ENCODE measurements at places on chromosomes 16 and 17.

DNA sequence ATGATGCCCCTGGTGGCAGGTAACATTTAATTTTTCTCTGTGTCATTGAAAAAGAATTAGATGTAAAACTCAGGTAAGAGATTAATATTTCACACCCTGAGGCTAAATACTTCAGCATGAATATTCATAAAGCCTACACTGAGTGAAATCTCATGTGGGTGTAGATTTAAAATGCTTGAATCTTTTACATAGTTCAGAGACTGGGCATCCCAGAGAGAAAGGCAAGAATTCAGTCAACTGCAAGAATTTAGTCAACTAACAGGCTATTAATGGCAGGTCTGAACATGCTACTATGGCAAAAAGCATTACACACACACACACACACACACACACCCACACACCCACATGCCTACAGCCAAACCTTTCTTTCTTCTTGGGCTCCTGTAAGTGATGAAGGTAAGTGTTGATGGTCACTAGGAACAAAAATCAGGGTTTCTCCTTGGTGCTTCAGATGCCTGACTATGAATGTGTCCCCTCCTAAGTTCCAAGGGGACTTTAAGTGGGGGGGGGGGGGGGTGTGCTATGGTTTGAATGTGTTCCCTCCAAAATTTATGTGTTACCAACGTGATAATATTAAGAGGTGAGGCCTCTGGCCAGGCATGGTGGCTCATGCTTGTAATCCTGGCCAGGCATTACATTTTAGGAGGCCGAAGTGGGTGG, 63.7 kb upstream of the PSMD7 start:
- no peak for DNase-seq

DNA sequence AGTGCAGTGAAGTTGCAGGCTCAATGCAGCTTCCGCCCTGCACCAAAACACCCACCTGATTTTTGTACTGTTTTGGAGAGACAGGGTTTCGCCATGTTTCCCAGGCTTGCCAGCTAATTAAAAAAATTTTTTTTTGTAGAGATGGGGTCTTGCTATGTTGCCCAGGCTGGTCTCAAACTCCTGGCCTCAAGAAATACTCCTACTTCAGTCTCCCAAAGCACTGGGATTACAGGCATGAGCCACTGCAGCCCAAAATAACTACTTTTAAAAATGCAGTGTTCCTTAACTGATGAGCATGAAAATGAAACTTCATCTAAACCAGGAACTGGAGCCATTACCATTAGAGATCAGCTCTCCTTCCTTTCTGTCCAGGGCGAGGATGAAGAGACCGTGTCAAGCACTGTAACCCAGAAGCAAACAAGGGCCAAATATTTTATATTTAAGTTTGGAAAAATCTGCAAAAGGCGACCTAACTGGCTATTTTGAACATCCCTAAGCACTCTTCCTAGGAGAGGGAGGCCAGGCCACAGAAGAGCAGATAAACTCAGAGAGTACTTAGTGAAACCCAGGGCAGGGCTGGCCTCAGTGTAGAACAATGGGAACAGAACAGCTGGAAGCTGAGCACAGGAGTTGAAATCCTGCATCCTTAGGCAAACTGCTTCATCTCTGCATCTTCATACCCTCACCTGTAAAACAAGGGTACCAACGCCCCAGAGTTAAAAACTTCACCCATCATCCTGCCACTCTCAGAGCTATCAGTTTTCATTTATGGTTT, 24.0 kb downstream of the CREBBP start:
- DNase-seq, result no peak

DNA sequence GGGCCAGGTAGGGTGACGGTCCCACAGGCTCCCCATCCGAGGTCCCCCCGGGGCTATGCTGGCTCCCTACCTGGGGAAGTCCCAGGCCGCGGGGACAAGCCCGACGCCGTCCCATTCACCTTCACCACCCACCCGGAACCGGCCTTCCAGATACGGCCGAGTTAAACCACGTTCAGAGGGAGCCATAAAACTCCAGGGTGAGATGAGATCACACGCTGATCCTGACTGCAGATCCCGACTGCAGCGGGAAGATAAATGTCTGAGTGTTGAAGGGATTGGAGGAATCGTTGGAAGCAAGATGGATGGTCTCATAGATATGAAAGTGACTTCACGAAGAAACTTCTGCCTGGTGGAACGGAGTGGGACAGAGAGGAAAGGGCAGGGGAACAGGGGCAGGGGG, 13.6 kb upstream of the C1QTNF8 start:
- no peak for DNase-seq

DNA sequence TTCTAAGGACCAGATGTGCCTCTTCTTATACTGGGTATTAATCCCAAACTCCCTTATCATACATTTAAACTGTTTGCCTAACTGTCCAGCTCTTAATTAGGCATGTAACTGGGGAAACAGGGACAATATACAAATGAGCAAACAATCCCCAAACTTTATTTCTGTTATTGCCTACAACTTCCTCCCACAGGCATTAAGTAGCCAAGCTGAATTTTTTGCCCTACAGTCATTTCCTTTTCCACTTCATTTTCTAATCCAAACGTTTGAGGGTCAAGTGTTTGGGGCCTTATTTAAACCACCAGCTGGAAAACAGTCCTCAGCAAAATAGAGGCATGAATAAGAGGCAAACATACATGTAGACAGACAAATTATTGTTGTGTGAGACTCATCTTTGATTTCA, 77.4 kb upstream of the CCL2 start:
- DNase-seq, result no peak

- DNase-seq, result no peak
These were observed 14.3 kb upstream of the HNF1B start for GRCh38 chr17:37759014-37759637.

DNA sequence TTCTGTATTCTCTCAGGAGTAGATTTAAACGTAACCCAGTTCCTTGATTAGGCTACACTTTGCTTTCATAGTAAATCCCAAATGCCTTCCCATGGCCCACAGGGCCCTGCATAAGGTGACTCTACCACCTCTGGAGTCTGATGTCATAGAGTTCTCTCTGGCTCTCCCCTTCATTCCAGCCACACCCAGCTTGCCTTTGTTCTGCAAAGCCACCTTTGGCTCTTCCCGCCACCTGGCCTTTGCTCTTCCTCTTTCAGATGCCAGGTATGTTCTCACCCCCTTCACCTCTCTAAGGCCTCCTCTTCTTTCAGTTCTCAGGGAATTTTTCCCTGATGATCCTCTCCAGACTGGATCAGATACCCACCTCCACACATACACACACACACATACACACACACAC, 141.3 kb upstream of the HSBP1 start:
- no peak for DNase-seq

- DNase-seq, result no peak
These were observed 30.9 kb downstream of the BRIP1 start for GRCh38 chr17:61832463-61832862.
